ENCODE measurements at places on chromosomes 16 and 17.

GRCh38 chr17:68840073-68840472, 115.1 kb downstream of the ABCA8 start:
- DNase-seq, result no peak

DNA sequence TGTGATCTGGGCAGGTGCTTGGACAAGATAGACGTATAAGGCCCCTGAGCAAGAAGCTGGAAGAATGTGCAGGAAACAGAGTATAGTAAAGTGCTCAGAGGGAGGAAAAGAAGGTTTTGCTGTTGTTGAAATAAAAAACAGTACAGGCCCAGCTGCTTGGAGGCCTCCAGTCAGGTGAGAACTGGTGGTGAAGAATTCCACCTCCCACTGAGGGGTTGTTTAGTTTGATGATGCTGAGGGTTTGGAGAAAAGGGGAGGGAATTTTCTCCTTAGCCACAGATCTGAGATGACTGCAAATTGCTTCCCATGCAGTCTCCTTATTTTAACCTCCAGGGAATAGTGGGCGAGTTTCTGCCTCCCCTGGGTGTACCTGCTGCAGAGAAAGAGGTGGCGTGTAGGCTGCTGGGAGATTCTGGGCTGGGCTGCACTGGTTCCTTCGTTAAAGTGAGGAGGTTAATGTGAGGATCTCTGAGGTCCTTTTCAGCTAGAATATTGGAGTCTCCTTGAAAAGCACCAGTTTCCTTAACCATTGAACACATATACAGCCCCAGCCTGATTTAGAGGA, 25.8 kb downstream of the SMPD3 start:
- no peak for DNase-seq

GRCh38 chr16:53055541-53056391, 975 bp downstream of the CHD9 start:
- DNase-seq, result peak; percentile 88

GRCh38 chr16:80027007-80027965, 426.7 kb upstream of the MAF start:
- peak; percentile 72 for DNase-seq

- no peak for DNase-seq
Observed at GRCh38 chr16:4244254-4245076, 2.6 kb upstream of the SRL start.

DNA sequence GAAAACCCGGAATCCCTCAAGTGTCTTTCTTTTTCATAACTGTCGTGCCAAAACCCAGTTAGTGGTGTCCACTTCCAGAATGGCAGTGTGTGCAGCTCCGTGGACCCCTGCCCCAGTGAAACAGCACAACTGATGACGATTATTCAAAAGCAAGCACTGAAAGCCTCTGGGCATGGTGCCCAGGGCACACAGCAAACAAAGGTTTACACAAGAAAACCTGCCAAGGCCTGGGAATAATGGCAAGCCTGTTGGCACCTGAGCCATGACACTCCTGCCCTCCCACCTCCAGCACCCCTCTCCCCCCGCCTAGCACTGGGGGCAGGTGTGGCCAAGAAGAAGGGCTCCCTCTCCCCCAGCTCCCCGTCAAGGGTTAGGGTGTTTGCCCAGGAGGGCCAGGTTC, 2.8 kb downstream of the PKMYT1 start:
- DNase-seq, result no peak

GRCh38 chr16:51374790-51375189, 223.7 kb upstream of the SALL1 start:
- DNase-seq, result no peak

DNA sequence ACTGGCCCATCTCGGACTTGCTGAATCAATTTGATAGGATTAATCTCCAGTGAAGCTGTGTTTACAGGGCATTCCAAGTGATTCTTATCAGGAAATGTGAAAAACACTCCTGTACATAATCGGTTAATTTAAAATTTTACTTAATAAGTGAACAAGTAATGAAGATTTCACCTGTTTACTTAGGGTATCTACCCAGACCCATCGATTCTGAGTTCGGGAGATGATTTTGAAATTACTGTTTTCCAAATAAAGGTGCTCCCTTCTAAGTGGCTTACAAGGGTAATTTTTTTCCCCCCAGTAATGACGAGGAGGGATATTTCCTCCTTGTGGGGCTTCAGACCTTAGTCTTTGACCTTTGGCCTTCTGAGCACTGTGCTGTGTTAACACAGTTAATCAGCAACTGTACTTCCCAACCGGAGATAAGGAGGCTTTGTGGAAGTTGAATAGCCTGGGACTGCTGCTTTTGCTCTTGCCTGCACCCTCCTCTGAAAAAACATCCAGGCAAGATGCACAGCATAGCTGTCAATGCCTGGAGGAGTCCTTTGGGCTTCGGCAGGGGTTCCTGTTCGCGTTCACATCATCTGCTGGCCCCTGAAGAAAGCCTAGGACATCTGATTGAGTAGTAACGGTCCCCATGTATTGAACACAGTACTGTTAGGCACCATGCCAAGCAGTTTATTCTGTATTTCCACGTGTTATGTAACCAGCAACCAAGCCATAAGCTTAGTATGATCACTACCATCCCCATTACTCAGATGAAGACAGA, 1.8 kb downstream of the FAHD1 start:
- no peak for DNase-seq

DNA sequence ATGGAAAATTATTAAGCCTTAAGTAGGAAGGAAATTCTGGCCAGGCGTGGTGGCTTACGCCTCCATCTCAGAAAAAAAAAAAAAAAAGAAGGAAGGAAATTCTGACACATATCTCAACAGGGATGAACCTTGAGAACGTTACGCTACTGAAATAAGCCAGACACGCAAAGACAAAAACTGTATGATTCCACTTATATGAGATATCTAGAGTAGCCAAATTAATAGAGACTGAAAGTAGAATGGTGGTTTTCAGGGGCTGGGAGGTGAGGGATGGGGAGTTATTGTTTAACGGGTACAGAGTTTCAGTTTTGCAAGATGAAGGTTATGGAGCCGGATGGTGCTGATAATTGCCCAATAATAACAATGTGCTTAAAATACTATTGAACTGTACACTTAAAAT, 16.2 kb upstream of the HNF1B start:
- no peak for DNase-seq

DNA sequence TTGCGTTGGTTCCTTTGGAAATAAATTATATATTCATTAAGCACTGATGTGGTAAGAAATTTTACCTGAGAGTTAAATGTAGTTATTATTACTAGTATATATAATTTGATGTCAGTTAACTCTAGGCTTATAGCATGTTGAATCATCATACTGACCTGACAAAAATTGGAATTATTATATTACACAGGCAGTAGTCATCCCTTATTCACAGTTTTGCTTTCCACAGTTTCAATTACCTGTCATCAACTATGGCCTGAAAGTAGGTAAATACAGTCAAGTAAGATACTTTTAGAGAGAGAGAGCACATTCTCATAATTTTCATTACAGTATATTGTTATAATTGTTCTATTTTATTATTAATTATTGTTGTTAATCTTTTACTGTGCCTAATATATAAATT, 1074.7 kb downstream of the CDH11 start:
- DNase-seq, result no peak

DNA sequence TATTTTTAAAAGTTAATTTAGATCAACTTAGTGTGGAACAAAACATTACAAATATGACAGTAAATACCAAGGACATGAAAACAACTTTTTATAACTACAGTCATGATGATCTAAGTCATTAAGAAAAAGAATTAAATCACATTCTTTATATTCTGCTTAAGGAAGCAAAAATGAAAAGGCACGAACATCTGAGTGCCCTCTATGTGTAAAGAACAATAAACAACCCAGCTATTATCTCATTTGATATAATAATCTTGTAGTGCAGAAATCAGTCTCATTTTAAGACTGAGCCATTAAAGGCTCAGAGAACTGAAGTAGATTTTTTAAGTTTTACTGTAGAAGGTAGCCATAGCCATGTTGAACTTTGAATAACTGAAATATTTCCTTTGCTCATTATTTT, 13.4 kb downstream of the MYO1D start:
- no peak for DNase-seq

DNA sequence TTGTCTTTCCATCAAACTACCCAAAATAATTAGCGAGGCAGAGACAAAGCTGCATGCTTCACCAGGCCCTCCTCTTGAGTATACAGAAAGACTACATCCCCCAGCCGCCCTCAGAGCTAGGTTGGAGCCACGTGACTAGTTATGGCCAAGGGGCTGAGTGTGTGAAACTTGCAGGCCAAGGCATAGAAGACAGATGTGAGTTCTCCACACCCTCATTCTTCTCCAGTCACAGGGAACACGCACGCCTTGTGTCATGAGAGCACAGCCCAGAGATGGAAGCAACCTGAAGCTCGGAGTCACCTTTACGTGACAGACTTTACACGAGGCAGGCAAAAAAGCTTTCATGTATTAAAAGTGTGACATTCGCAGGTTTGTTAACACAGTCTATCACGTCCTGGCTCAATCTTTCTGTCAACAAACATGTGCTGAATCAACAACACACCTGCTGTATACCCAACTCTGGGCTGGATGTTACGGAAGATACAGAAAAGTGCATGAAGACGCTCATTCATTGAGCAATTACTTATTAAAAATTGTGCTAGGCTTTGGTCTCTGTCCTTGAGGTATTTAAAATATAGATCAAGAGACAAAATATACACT, 38.3 kb downstream of the STX8 start:
- no peak for DNase-seq

- no peak for DNase-seq
Observed at GRCh38 chr16:88329726-88330700, 52.7 kb upstream of the ZNF469 start.

- DNase-seq, result no peak
Observed at GRCh38 chr17:59278406-59278805, 53.0 kb upstream of the YPEL2 start.

DNA sequence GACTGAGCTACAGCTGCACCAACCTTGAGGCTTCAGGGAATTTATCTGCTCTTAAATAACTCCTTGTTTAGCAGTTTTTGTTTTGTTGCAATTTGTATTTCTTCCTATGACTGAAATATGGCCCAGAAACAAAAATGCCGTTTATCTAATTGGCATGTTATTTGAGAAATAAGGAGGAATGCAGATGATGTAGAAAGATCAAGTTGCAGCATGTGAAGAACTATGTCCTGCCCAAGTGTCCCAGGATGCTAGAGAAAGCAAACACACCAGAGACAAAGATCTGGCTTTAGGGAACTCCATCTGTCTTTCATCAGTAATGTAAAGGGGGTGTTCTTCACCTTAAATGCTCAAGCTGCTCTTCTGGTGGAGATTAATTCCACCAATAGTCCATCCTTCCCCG, 29.7 kb downstream of the USP31 start:
- no peak for DNase-seq

DNA sequence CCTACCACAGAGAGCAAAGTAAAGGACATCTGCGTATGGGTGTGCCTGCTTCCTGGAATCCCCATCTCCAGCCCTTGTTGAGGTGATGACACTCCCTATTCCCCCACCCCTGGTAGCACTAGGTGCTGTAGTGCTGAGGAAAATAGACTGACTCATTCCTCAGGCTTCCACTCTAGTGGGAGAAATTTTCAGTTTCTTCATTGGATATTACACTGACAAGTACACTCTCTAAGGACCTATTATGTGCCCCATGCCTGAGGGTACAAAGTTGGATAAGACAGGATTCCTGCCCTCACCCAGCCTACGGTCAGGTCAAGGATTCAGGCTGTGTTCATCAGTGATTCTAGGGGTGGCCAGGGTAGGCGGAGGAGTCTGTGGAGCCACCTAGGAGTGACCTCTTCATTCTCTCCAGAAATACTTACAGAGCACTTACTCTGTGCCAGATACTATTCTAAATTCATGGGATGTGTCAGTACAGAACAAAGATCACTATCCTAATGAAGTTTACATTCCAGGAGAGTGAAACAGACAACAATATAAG, 4.5 kb upstream of the ZC3H7A start:
- no peak for DNase-seq

DNA sequence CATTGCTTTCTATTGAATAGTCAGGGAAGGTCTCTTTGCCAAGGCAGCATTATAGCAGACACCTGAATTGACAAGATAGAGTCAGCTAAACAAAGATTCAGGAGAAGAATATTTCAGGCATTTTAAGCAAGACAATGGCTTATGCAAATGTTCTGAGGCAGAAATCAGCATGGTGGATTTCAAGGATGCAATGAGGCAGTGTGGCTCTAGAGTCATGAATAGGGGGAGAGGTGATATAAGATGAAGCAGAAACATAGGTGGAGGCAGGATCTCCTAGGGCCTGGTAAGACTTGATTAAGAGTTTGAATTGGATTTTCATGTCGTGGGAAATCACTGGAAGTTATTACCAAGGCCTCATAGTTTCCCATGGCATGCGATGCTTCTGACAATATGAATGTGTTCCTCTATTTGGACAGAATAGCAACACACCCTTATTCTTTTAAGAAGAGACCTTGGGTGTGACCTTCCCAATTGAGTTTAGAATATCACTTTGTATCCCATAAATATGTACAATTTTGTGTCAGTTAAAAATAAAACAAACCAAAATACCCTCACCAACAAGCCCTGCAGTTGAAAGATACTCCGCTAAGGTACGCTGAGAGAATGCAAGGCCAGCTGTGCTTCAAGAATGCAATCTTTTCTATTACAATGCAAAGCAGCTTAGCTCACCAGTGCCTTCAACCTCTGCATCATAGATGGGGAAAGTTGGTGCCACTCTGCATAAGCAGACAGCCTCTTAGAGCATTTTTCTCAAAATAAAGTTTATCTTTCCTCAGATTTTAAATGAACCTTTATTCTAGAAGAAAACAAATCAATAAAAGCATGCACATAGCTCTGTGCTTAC, 139.6 kb upstream of the SALL1 start:
- no peak for DNase-seq

- no peak for DNase-seq
Observed at GRCh38 chr17:46977348-46977747, 1.7 kb downstream of the RPRML start.

DNA sequence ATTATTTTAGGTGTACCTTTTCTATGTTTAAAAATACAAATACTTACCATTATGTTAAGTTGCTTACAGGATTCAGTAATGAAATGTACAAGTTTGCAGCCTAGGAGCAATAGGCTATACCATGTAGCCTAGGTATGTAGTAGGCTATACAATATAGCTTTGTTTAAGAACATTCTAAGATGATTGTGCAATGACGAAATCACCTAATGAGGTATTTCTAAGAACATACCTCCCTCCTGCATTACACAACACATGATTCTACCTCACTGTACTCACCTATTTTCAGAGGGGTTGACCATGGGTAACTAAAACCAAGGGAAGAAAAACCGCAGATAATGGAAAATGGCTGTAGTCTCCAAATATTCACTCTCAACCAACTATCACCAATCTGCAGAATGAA, 35.3 kb upstream of the TBC1D3K start:
- no peak for DNase-seq

GRCh38 chr16:82152641-82153112, 17.3 kb downstream of the MPHOSPH6 start:
- DNase-seq, result no peak

- no peak for DNase-seq
Observed at GRCh38 chr16:84827897-84828296, 8.1 kb downstream of the CRISPLD2 start.

DNA sequence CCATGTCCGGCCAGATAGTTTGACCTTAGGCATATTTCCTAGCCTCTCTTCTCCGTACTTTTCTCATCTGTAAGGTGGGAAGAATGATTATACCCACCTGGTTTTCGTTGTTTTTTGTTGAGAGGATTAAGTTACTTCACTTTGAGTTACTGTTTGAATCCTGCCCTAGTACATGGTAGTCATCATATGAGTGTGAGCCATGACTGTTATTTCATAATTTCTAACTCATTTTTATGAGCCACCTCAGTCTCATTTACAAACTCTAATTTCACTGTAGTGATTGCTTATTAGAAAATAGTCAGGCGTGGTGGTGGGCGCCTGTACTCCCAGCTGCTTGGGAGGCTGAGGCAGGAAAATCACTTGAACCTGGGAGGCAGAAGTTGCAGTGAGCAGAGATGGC, 45.1 kb downstream of the YPEL2 start:
- no peak for DNase-seq

Data from muscle of back (tissue), 13 donors.